ENCODE measurements at places on chromosomes 13 and 19. TPM values are rescaled to one million over a fixed set of nuclear protein-coding genes. Genes with fewer than 3 reads are reported as not detected.

GRCh38 chr13:75432811-75433244 lies 49.1 kb downstream of the TBC1D4 start:
- no peak for DNase-seq

DNA sequence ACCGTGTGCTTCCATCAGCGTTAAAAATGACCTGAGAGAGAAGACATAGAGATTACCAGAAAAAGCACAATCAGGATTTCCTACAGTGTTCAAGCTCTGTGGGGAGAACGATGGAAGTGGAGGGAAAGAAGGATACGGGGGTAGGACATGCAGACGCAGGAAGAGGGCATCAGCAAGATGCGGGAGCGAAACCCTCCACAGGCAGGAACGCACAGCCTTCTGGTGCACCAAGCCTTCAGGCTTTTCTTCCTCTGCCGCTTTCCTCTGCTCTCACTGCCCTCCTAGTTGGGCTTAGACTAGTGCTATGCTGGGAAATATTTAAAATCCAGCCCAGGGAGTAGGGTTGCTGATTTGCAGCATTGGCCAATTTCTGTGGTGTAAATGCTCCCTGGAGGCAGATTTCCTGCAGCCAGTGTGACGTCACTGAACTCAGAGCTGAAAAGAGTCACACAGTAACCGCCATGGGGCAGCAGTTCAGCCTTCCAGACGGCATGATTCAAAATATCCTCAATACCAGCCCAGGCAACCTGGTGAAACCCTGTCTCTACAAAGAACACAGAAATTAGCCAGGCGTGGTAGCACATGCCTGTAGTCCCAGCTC lies 205.1 kb upstream of the SOX1 start:
- DNase-seq, result no peak

- peak; percentile 68 for DNase-seq
These were observed 9.6 kb downstream of the IRGC start for GRCh38 chr19:43725468-43725867.

GRCh38 chr19:50478901-50479715 lies 2.5 kb upstream of the GARIN5A start:
- no peak for DNase-seq

- DNase-seq, result no peak
These were observed 10.6 kb downstream of the ERFL start for GRCh38 chr19:41917676-41918075.

GRCh38 chr19:54415901-54416673 lies 823 bp downstream of the TTYH1 start:
- no peak for DNase-seq

BEST2 gene
- not detected for total RNA-seq
